Ureter (tissue), 1 donor: ENCODE measurements at places on chromosomes 6 and 20.

DNA sequence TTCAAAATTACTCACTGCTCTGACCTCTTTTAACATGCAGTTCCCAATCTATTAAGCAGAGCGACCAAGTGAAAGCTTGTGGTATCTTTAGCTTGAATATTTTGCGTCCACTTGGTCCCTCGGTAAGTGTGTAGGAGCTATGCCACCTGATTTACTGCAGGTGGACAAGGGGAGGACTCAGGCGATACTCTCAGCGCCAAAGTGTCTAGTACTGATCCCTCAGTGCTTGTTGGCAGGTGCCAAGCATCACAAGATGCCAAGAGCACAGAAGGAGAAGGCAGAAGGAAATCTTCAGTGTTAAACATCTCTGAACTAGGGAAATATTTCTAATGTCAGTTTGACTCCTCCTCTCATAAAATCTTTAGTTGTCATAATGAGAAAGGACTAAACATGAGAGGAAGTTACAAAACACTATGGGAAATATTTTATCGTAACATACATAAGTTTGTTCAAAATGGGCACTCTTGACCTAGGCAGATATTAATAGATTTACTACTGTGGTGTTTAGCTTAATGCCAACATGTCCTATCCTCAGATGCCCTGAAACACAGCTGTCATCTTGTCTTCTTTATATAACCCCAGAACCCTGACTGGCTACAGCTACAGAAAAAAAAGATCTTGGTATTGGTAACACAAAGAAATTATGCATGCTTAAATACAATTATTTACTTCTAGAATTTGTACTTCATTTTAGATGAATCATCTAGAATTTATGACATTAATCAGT is 19.5 kb downstream of the NHLRC1 start:
- no peak for DNase-seq

- no peak for DNase-seq
These were observed 1025.0 kb upstream of the GJE1 start for GRCh38 chr6:141107591-141108160.

DNA sequence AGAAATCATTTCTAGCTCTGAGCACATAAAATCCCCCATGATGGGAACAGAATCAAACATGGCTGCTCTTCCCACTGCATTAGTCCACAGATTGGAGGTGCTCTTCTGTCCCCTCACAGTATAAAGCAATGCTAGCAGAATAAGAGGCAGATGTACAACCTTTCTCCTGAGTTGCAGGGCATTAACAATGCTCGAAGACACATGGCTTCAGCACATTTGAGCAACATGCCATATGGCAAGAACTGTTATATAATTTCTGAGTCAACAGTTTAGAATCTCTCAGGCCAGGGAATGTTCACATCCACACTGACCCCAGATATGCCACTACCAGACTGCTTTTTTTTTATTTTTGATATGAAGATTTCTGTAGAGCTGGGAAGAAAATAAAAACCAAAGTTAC is 119.6 kb downstream of the KIF13A start:
- no peak for DNase-seq

- DNase-seq, result peak; percentile 58
These were observed 16.9 kb downstream of the SYTL3 start for GRCh38 chr6:158666628-158667359.

GRCh38 chr6:83511901-83512681 is at the start of gene PRSS35:
PRSS35 (plus strand) TSS chr6:83512534; CDS start chr6:83523442, 10,908 bp downstream.
- DNase-seq, result peak; percentile 58

- no peak for DNase-seq
These were observed 63.1 kb downstream of the SEC63 start for GRCh38 chr6:107894809-107895396.

- DNase-seq, result no peak
These were observed 250.9 kb downstream of the TINAG start for GRCh38 chr6:54559136-54559535.

GRCh38 chr6:123622780-123623179 is 14.0 kb downstream of the TRDN start:
- DNase-seq, result no peak

DNA sequence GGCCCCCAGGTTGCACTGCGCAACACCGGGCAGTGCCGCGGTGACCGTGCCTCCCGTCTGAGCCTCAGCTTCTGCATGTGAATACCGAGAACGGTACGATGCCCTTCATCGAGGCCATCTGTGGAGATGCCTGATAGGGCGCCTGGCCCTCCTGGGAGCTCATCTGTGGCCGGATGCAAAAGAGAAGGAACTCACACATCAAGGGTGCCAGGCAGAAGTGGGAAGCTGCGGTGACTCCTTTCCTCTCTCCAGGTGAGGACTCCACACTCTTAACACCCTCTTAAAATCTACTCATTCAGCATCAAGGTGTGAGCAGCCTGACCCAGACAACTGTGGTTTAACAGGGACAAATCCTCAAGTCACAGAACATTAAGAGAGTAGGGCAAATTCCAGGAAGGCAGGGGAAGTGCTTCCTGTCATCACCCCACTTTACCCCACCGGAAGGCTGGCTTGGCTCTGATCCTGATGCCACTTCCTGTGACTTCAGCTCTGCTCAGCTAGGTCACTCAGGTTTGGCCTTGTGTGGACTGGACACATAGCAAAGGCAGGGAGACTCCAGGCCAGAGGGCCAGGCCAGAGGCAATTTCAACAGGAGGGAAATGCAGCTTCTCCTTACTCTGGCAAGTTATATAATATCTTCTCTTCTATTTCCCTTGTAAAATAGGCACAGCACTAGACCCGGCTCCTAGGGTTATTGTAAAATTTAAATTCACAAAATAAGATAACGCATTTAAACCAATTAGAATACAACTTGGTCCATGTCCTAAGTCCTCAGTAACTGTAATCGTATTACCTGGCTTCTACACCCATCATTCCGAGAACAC is 69.4 kb downstream of the CPNE5 start:
- no peak for DNase-seq

GRCh38 chr6:17628873-17629272 is 28.8 kb downstream of the FAM8A1 start:
- no peak for DNase-seq

DNA sequence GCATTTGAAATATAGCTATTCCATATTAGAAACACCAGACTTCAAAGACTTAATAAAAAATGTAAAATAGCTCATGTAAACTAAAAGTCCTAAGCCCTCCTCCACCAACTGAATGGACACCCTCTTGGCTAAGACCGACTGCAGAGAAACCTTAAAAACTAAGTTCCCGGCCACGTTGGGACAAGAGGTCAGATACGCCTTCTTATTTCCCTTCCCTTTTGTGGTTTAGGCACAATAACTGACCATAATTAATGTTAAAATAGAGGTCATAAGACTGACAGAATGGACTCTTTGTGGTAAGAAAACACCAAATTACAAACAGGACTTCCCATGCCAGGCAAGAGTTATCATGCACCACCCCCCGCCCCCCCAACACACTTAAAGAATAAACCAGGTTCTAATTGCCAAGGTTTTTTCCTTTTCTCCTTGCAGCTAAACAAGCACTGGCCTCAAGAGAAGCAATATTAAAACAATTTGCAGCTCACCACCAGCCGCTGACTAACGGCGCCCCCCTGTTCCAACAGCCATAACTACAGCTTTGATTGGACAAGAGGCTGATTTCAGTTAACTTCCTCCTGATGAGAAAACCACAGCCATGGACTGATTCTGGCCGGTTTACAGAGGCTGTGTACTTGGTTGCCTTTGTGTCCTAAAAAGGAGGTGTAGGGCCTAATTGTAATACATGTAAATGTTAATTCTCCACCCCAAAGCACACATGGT is 10.7 kb upstream of the LAMP5 start:
- DNase-seq, result no peak

DNA sequence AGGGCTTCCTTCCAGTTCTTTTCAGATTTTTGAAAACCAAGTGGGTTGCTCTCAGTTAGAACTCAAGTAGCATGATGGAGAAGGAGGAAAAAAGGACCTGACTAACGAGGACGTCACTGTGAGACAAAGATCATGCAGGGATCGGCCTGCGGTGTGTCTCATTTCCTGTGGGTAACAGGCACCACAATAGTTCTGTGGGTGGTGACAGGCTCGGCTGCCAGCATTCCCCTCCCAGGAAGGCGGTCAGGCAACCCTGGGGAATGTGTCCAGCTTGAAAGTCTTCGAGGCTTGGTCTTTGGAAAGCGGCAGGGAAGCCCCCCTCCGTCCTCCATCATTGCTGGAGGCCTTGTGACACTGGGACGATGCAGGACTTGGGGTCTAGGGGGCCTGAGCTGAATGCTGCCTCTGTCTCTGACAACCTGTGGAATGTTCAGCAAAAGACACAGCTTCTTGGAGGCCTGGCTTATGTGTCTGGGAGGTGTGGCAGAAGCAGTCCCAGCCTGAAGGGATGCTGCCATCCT is 121.0 kb downstream of the BCAS1 start:
- peak; percentile 66 for DNase-seq

GRCh38 chr6:14142511-14143223 is 25.1 kb downstream of the CD83 start:
- DNase-seq, result no peak
